NCI-H1417 treated with DMSO at 0.1 percent for 48 hours (cell line): ENCODE measurements at places on chromosomes 16 and 17.

DNA sequence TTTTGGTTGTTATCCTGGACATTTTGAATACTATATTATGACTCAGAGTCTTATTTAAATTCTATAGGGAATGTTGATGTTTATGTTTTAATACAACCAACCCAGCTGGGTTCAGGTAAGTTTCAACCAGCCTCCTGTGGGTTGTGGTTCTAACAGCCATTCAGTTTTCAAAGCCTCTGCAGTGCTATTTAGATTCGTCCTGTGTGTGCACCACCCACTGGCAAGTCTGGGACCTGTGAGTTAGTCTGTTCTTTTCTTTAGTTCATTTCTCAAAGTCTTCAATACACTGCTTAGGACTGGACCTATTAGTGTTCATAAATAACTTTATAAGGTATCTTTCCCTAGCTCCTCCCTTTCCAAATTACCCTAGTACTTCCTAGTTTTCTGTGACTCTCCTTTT is 170.6 kb downstream of the TMEM132E start:
- no peak for DNase-seq

GRCh38 chr16:29307598-29308507 is 98.7 kb downstream of the NPIPB11 start:
- no peak for DNase-seq

GRCh38 chr16:11084484-11084875 is 140.1 kb downstream of the CLEC16A start:
- DNase-seq, result no peak

- DNase-seq, result no peak
Measured at GRCh38 chr16:53084141-53084541, 29.4 kb downstream of the CHD9 start.

- no peak for DNase-seq
Measured at GRCh38 chr17:50060951-50061712, 5.2 kb downstream of the ITGA3 start.
